M059J (cell line): ENCODE measurements at places on chromosomes 6 and 20. TPM values are rescaled to one million over a fixed set of nuclear protein-coding genes. Genes with fewer than 3 reads are reported as not detected.

DNA sequence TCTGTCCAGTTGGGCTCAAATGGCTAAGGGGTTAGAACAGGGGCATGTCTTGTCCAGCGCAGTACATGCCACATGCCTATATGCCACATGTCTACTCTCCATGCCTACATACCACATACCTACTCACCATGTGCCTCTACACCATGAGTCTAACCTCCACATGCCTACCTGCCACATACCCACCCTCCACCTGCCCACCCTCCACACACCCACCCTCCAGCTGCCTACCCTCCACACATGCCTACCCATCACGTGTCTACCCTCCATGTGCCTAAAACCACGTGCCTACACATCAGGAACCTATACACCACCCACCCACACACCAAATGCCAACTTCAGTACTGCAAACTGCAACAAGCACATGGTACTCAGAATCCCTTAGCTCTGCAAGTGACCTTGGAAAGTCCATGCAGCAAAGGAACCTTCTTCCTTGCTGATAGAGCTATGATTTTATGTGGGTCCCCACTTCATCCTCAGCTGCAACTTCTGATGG is 113.0 kb upstream of the CST7 start:
- no peak for DNase-seq

DNA sequence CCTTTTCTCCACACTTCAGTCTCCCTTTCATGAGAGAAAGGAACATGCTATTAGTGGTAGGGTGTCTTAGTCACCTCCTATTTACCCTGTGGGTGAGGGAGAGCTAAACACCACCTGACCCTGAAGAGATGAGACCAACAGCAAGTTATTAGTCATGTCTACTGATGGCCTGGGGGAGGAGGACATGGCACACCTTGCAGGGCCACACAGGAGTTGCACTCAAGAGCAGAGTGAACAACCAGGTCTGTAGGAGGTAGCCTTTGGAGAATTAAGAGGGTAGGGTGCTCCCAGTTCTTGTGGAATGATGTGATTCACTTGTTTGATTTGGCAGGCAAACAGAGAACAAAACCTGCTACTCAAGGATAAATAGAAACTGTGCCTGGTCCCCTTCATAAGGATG is 82.7 kb upstream of the FABP7 start:
- peak; percentile 69 for DNase-seq

Gene PPARD
- total RNA-seq, result 12.5 and 22.7 TPM in 2 replicates

DNA sequence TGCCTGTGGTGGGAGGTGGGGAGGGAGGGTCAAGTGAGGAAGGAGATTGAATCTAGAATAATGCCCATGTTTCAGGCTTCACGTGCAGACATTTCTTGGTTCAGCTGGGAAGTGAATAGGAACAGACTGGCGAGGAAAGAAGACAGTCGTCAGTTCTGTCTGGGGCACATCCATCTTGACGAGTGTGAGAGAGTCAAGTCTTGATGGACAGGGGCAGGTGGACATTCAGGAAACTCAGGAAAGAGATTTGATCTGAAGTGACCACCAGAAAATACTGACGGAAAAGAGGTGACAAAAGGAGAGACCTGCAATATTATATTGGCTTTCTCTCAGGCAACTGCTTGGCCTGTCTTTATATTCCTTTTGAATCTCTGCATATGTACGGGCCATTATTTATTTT is 68.6 kb downstream of the ESR1 start:
- DNase-seq, result no peak

DNA sequence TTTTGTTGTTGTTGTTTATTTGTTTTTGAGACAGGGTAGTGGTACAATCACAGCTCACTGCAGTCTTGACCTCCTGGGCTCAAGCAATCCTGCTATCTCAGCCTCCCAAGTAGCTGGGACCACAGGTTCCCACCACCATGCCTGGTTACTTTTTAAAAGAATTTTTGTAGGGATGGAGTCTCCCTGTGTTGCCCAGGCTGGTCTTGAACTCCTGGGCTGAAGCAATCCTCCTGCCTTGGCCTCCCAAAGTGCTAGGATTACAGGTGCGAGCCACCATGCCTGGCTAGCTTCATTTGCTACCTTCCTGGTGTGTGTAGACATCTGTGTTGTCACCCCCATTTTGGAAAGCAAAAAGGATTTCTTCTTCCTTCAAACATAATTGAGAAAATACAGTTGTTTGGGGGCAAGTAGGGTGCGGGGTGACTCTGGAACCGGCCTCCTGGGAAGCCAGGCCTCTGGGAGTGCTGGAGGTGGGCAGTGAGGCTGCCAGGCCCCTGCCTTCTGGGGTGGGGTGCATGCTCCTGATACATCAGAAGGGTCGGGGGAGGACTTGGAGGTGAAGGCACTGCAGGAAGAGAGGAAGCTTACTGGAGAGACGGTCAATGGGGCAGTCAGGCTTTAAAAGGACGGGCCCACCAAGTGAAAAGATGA is 28.4 kb downstream of the SYNJ2 start:
- no peak for DNase-seq

DNA sequence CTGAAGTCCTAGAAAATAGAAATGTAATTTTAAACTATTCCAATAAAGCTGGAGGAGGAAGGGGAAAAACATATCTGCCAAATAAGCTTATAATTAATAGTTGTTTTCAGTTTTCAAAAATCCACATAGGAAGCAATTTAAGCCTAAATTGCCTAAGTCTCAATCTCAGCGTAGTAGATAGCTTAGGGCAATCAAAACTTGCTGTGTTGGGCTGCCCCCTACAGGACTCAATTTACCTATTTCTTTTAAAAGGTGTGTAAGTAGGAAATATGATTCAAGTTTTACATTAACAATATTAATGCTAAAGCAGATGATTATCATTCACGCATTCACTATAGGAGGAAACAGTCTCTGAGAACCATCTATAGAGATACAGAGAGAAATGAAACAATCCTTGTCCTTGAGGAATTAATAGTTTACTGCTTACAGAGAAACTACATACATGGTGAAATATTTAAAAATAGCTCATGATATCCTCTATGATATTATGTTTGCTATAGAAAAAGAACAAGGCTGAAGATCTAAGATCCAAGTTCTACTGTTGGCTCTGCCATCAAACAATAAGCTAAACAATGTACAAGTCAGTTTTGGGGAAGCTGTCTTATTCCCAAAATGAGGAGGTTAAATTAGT is 102.1 kb downstream of the ATG5 start:
- DNase-seq, result peak; percentile 79

Gene BHLHE23
- total RNA-seq, result not detected in 2 replicates

DNA sequence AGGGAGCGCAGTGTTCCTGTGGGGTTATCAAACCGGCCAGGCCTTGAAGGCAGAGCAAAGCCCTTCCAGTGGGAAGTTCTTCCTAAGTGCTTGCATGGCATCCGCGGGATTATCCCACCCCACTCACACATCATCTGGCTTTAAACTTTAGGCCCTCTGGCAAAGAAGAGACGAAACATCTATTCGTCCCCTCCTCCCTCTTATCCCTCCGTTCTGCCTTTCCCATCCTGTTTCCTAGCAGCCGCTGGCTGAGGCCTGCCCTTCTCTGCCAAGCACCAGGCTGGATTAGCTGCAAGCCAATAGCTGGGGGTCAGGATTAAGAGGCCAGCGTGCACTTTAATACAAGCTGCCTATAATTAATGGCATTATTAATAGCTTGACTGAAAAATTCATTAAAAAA is 621.0 kb downstream of the PKHD1 start:
- no peak for DNase-seq

GRCh38 chr6:54778731-54779130 is 67.8 kb upstream of the FAM83B start:
- no peak for DNase-seq

Gene OPRM1
- total RNA-seq, result not detected in 2 replicates

GRCh38 chr6:6545616-6546317 is 42.8 kb upstream of the LY86 start:
- no peak for DNase-seq
